Cerebellar cortex (tissue), 1 donor: ENCODE measurements at places on chromosomes 5 and 9.

GRCh38 chr9:4117835-4118610 lies 181.8 kb downstream of the GLIS3 start:
- DNase-seq: no peak

- DNase-seq: no peak
Observed at GRCh38 chr5:124088289-124089032, 576.5 kb downstream of the CSNK1G3 start.

- peak; percentile 89 for DNase-seq
Observed at GRCh38 chr9:132575005-132575609, 7.3 kb upstream of the BARHL1 start.

GRCh38 chr9:111915425-111915758 lies 18.8 kb downstream of the UGCG start:
- DNase-seq: no peak

DNA sequence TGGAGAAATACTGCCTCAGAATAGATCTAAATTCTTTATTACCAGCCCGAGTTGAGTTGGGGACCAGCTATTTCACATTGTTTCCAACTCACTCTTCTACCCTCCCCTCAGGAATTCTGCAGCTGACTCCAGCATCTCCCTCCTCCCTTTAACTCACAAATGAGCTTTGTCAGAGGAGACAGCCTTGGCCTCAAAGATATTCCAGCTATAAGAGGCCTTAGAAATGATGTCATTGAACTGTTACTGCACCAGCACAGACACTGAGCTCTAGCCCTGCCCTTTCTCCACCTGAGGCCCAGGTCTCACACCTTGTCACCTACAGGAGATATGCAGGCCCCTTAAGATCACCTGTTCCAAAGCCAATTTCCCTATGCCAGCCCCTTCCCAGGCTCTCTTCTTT lies 78.4 kb upstream of the ATP10B start:
- no peak for DNase-seq

DNA sequence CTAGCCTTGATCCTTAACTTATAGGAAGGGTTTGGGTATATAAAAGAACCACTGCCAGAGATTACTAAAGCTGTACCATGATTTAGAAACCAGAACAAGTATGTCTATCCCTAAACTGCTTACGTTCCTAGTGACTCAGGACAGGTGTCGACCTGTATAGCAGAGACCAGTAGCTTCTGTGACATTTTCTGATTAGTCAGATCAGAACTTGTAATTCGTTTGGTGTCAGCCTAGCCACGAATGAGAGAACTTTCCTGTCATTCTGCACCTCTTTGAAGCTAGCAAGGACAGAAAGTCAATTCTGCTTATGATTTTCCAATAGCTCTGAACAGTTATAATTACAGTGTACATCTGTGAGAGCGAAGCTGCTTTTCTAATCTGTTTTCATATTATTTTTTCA lies 39.5 kb downstream of the PRKACG start:
- DNase-seq: no peak

GRCh38 chr9:20929276-20929675 lies 102.2 kb downstream of the HACD4 start:
- peak; percentile 80 for DNase-seq

- DNase-seq: no peak
Observed at GRCh38 chr5:82100303-82101077, 128.7 kb downstream of the ATG10 start.

DNA sequence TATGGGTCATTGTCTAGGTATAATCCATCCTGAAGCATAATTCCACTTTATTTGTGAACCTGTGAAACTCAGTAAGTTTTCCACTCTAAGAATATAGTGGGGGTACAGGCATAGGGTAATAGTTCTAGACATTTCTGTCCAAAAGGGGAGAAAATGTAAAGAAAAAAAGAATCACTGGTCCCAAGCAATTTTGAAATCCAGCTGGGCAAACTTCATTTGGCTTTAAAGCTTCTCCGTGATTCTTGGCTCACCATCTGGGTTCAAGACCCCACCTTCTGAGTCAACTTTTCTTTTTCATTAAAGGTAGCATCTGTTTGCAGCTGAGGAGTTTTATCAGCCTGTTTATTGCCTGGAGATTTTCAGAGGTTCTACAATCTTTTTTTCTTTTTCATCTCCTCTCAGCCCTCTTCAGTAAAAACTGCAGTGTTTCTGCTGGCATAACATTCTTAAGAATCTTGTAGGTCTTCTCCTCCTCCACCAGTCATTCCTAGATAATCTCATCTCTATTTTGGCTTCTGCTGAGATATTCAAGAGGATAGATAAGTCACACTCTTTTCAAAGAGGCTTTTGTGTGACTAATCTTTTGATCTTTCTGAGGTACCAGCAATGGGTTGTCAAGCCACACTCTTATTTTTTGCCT lies 126.1 kb upstream of the PITX1 start:
- DNase-seq: no peak

- DNase-seq: peak; percentile 90
Observed at GRCh38 chr9:34612788-34613390, 992 bp upstream of the RPP25L start.

DNA sequence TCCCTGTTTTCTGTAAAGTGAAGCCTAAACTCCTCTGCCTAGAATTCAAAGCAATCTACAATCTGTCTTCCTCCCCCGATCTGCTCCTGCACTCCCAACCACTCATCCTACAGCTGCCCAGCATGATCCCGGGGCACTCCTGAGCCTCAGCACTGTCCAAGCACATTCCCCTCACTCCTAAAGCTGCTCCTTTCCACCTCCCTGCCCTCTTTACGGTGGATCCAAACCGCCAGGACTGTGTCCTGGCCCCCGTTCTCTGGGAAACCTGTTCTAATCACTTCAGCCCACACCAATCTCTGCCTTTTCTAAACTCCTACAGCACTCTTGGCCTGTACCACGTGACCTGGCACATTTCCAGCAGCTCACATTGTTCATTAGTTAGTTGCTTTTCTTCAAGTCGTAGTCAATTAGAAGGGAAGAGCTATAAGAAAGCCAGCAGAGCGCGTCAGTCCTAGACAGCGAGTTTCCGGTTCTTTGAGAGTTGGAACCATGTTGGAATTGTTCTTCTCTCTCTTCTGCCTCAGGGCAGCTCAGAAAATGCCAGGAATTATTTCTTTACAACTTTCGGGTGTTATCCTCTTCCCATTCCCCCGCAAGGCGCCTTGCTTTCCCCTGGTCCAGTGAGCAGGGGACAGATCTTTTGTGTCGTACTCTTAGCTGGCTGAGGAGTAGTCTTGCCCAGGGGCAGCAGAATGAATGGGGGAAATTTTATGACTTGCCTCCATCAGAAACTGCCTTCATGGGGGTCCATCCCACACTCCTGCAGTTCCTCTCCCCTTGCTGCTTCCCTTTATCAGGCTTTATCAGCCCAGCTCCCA lies 60.7 kb downstream of the NRG2 start:
- no peak for DNase-seq

DNA sequence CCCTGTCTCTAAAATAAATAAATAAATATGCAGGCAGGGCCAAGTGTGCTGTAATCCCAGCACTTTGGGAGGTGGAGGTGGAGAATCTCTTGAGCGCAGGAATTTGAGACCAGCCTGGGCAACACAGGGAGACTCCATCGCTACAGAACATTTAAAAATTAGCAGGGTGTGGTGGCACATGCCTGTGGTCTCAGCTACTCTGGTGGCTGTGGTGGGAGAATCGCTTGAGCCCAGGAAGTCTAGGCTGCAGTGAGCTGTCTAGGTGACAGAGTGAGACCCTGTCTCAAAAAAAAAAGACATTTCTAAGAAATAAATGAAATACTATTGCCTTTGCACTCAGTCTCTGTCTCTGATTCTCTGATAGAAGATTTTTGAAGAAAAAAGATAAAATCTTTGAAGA lies 1.2 kb upstream of the PCDHGA10 start:
- DNase-seq: no peak

- no peak for DNase-seq
Observed at GRCh38 chr5:4113426-4113825, 517.8 kb downstream of the IRX1 start.
